Left renal pelvis (tissue), 4 donors: ENCODE measurements at places on chromosomes 5 and 9.

GRCh38 chr5:171537923-171538537 is 118.6 kb downstream of the FGF18 start:
- no peak for DNase-seq

GRCh38 chr5:17860660-17861315 is 226.5 kb downstream of the TAF11L14 start:
- no peak for DNase-seq

- DNase-seq = no peak
Observed at GRCh38 chr9:136373300-136374182, at the start of gene CARD9. Gene CARD9, minus strand, starts transcription at chr9:136373669. Its CDS starts 1,591 bp downstream, at chr9:136372078.

- DNase-seq = no peak
Observed at GRCh38 chr9:108296056-108296455, 559.7 kb downstream of the ACTL7B start.

DNA sequence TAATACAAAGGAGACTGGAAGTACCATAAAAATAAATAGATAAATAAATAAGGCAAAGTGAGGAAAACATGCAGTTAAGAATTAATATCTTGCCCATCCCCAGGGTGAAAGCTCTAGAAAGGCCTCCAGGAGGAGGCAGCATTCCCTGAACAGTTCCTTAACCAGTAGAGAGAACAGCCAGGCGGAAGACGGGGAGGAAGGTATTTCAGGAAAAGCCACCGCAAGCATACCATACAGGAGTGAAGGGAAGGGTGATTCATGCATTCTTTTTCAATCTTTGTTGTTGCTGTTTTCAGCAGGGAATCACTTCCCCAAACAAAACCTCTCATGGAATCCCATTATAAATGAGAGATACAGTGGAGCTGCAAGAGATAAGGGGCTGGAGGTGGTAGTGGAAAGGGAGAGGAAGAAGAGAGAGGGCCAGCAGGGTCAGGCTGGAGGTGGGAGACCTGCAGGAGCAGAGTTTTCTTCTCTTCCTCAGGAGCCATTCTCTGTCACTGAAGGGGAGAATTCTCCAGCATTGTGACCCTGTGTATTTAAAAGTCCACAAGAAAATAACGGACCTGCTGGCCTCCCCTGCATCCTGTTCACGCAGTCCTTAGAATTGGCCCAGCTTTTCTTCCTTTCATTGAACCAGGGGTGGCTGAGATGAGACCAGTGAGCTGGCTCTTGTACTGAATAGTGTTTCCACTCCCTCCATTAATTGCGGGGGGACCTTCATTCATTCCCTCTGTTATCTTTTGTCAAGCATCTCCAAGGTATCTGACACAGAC is 255.9 kb downstream of the FAM114A2 start:
- DNase-seq = no peak

- DNase-seq = no peak
Observed at GRCh38 chr9:28805197-28805596, 1231.9 kb upstream of the C9orf72 start.

DNA sequence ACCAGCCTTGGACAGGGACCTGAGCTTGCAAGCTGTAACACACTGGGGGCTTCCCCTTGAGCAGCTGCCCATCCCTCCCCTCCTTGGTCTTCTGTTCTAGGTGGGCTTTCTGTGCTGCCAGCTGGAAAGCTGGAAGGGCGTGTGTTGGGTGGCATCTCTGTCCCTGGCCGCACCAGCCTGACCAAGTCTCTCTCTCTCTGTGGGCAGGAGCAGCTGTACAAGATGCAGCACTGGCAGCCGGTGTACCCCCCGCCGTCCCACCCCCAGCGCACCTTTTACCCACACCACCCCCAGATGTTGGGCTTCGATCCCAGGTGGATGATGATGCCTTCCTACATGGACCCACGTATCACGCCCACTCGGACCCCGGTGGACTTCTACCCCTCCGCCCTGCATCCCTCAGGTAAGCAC is 32.1 kb upstream of the POMT1 start:
- DNase-seq = no peak

DNA sequence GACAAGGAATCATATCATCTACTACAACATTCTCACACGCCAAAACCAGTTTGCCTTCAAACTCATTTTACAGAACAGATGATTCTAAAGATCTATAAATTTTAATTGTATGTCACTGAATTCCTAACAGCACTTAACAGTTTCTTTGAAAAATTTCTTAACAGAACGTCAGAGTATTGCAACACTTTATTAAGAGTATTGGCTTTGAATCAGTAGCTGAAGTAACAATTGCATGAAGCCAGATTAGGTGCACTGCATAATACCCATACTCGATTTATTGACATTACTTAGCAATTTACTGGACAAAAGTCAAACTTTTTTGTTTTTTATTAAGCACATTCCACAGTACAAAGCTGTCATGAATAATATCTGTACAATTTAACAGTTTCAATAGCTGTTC is 75.8 kb downstream of the SMIM23 start:
- no peak for DNase-seq

DNA sequence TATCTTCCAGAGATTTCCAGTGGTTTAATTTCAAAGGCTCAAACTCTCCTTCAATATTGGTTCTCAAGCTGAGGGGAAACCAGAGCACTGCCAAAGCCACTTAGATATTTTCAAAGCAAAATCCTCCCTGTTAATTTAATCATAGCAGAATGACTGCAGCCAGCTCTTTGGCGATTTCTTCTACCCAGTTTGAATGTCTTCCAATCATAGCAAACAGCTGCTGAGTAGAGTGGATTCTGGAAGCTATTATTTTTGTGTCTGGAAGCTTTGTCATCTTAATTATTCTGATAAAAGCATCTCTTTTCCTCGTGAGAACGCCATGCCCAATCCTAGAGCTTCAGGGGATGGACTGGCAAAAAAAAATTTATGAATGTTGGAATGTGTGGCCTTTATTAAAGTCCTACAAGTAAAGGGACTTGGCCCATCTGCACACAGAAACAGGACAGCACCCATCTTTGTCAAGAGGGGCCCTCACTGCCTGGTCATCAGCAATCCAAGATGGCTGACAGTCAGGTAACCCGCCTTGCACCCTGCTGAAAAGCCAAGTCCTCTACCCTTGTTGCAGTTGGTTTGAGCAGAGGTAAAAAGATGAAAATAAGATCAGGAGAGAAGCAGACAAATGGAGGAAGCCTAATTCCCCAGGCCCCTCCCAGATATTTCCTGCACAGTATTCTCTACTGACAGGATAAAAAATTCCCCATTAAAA is 125.1 kb downstream of the SUSD1 start:
- DNase-seq = no peak

- no peak for DNase-seq
Observed at GRCh38 chr9:18379073-18379811, 94.7 kb upstream of the ADAMTSL1 start.
